Activated CD4-positive, alpha-beta T cell treated with anti-CD3 and anti-CD28 coated beads, Interleukin-2, amount 10 ng/mL, durations not matched to agents 24 days and 14 days (primary cell): ENCODE measurements at places on chromosomes 7 and 10. TPM values are rescaled to one million over a fixed set of nuclear protein-coding genes. Genes with fewer than 3 reads are reported as not detected.

GRCh38 chr10:123721441-123722049, 55.4 kb downstream of the GPR26 start:
- H3K27ac ChIP-seq, result no peak overlapping the region
- H3K4me1 ChIP-seq, result no peaks in the 10 kb centered on the region
- no peak for DNase-seq
- H3K27me3 ChIP-seq, result no peaks in the 10 kb centered on the region

DNA sequence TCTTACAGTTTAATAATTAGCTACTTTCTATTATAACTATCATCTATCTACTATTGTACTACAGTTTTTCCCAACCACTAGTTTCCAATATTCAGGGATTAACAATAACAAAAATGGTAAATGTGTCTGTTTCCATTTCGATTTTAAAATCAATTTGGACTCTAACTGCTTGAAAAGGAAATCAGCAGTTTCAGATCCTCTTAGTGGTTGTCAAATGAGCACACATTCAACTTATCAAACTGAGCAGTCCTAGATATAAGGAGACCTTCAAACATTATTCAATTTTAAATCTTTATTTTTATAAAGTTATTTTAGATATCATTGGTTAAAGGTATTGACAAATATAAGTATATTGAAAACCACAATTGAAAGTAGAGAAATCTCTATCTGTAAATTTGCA, 46.8 kb upstream of the CD36 start:
- no peaks in the 10 kb centered on the region for H3K4me1 ChIP-seq
- DNase-seq, result no peak
- no peaks in the 10 kb centered on the region for H3K27me3 ChIP-seq

Gene PCDH15
- total RNA-seq, result not detected in 2 replicates

DNA sequence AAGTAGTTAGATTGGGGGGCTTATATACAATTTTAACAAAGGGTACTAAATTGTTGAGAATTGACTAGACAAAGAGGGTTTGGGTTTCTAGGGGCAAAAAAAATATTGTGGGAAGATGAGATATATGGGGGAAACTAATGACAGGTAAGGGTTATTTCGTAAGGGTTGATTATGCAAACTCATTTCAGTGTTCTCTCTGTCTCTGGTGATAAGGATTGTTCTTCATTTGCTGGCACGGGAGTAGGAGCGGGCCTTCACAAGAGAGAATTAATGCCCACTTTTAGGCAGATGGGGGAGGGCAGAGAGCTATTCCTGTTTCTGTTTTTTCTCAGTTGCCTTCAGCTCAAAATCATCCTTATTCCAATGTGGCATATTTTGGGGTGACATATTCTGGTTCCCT, 258.4 kb downstream of the EXOC4 start:
- no peak for DNase-seq
- H3K36me3 ChIP-seq, result no peaks in the 10 kb centered on the region
- no peak overlapping the region for H3K4me3 ChIP-seq
- H3K27me3 ChIP-seq, result no peaks in the 10 kb centered on the region

Gene PRKG1
- not detected in 2 replicates for total RNA-seq

Gene POMZP3
- 6.9 and 10.1 TPM in 2 replicates for total RNA-seq

GRCh38 chr7:90007001-90007654, 147.1 kb upstream of the STEAP1 start:
- no peaks in the 10 kb centered on the region for H3K27me3 ChIP-seq
- H3K4me3 ChIP-seq, result no peak overlapping the region
- no peak for DNase-seq
- H3K27ac ChIP-seq, result no peak overlapping the region

Gene OGDHL
- 0.89 and 0.97 TPM in 2 replicates for total RNA-seq

GRCh38 chr10:6912021-6912420, 331.9 kb upstream of the PRKCQ start:
- no peak overlapping the region for H3K27ac ChIP-seq
- no peak for DNase-seq

GRCh38 chr10:51389415-51390321, 309.7 kb downstream of the CSTF2T start:
- H3K27ac ChIP-seq, result no peak overlapping the region
- no peak overlapping the region for H3K4me3 ChIP-seq
- H3K27me3 ChIP-seq, result no peaks in the 10 kb centered on the region
- no peaks in the 10 kb centered on the region for H3K36me3 ChIP-seq

- no peaks in the 10 kb centered on the region for H3K36me3 ChIP-seq
- no peak overlapping the region for H3K4me3 ChIP-seq
- H3K4me1 ChIP-seq, result no peaks in the 10 kb centered on the region
- H3K27ac ChIP-seq, result no peak overlapping the region
Measured at GRCh38 chr10:9238041-9238440, 1183.6 kb downstream of the GATA3 start.

Gene AUTS2
- 0.76 and 2.1 TPM in 2 replicates for total RNA-seq

DNA sequence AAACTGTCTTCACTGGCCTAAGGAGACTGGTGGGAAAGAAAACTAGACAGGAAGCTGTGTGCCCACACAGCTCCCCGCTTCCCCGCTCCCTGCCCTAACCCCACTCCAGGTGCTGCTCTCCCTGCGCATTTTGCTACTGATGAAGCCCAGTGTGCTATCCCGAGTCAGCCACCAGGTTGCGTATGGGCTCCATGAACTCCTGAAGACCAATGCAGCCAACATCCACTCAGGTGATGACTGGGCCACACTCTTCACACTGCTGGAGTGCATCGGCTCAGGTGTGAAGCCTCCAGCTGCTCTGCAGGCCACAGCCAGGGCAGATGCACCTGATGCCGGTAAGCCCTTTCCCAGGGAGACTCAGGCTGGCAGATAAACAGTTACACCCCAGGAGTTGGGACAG, 20.3 kb upstream of the NFKB2 start:
- H3K27ac ChIP-seq, result no peak overlapping the region
- peak; percentile 62 for DNase-seq
- no peaks in the 10 kb centered on the region for H3K4me1 ChIP-seq
- H3K27me3 ChIP-seq, result no peaks in the 10 kb centered on the region
- no peak overlapping the region for H3K4me3 ChIP-seq

DNA sequence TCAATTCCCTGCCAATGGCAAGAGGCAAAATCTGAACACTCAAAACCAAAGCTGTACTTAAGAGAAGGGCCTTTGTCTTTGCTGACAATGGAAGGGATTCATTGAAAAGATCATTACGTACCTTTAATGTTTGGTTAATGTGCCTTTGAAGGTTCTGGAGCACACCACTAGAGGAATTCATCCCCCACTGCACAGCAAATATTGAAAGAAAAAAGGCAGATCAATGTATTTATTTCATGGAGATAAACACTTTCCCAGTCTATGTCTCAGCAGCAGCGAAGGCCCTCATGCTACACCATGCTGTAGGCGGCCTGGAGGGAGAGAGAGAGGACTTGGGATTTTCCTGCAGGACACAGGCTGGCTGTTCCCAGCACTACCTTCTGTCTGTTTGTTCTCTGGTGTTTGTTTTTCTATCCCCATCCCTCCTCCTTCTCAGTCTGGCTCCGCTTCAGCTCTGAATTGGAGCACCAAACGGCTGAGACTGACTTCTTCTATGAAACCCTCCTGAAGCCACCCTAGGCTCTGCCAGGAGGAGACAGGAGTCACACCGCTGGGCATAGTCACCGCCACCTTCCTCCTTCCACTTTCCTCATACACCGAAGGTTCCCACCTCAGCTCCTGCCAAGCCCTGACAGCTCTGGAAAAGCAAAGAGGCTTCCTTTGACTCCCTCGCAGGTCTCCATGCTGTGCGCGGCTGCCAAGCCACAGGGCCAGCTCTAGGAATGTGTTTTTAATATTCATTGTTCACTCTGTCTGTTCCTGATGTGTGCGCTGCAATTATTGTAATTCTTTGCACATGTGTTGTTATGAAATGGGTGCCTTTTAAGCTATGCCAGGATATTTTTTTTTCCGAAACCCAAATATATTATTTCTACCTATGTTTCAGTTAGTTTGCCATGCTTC, 301.5 kb downstream of the FZD1 start:
- DNase-seq, result no peak
- no peaks in the 10 kb centered on the region for H3K27me3 ChIP-seq
- H3K4me1 ChIP-seq, result peaks cover 2% of the 10 kb centered on the region

DNA sequence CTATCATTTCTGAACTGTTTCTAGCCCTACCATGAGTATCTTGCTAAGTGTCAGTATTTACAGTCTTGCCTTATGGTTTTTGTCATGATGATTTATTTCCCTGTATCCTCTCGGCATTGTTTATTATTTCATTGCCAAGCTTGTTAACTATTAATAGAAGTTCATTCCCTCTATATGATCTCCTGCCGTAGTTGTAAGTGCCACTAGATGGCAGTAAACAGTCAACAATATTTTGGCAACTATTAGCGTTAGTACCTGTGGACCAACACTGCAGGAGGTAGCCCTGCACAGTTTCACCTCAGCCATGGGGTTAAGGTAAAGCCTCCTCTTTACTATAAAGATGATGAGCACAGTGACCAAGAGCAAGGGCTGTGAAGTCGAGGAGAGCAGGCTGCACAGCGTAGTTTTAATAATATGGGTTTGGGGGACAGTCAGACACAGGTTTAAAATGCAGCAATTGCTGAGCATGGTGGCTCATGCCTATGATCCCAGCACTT, 26.1 kb upstream of the CCNJ start:
- no peak overlapping the region for H3K4me3 ChIP-seq
- H3K4me1 ChIP-seq, result peaks cover 2% of the 10 kb centered on the region
- peak; percentile 85 for DNase-seq
- no peak overlapping the region for H3K27ac ChIP-seq
- peaks cover 11% of the 10 kb centered on the region for H3K27me3 ChIP-seq

DNA sequence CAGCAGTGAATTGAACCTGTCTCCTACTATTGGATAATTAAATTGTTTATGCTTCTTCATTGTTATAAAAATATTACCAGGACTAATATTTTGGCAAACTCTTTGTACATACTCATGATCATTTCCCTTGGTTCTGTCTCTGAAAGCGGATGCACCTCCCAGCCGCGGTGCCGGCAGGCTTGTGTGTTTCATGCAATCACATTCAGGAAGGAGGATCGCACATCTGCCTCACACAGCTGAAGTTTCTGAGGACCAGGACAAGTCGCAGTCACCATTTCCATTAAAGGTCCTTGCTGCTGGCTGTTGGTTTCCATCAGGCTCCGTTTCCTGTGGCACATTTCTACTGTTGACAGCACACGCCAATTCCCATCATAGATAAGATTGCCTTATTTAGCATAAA, 117.8 kb upstream of the SHH start:
- H3K27ac ChIP-seq, result no peak overlapping the region
- H3K36me3 ChIP-seq, result no peaks in the 10 kb centered on the region
- no peaks in the 10 kb centered on the region for H3K27me3 ChIP-seq
- H3K4me1 ChIP-seq, result no peaks in the 10 kb centered on the region
- no peak for DNase-seq

DNA sequence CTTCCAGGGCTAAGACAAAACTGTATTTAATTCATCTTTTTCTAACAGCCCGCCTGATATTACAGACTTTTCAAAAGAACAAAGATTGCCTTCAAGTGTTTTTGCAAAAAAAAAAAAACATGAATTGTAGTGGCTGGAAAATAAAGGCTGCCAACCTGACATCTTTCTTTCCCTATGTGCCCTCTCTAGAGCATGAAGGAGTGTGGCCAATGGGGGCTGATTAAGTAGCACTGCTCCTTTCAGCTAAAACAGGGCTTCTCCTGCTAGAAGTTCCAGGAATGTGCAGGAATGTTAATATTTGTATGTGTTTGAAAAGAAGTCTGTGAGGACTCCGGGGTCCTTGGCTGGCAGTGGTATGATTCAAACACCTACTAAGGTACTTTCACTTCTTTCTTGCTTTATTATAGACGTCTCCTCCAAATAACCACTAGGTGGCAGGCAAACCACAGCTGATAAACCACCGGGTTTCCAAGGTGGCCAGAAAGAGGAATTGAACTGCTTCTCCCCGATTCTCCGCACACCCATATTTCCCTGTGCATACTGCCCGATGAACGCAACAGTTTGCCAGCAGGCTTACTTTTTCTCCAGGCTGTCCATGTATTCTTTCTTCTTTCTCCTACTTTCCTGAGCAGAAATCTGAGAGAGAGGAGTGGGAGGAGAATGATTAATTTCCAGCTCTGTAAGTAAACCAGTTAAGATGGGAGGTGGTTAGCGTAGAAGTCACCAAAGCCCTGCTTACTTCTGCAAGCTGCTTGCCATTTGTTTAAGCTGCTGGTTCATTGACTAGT, 56.8 kb upstream of the DGKI start:
- H3K4me1 ChIP-seq, result peaks cover 11% of the 10 kb centered on the region
- no peaks in the 10 kb centered on the region for H3K27me3 ChIP-seq

DNA sequence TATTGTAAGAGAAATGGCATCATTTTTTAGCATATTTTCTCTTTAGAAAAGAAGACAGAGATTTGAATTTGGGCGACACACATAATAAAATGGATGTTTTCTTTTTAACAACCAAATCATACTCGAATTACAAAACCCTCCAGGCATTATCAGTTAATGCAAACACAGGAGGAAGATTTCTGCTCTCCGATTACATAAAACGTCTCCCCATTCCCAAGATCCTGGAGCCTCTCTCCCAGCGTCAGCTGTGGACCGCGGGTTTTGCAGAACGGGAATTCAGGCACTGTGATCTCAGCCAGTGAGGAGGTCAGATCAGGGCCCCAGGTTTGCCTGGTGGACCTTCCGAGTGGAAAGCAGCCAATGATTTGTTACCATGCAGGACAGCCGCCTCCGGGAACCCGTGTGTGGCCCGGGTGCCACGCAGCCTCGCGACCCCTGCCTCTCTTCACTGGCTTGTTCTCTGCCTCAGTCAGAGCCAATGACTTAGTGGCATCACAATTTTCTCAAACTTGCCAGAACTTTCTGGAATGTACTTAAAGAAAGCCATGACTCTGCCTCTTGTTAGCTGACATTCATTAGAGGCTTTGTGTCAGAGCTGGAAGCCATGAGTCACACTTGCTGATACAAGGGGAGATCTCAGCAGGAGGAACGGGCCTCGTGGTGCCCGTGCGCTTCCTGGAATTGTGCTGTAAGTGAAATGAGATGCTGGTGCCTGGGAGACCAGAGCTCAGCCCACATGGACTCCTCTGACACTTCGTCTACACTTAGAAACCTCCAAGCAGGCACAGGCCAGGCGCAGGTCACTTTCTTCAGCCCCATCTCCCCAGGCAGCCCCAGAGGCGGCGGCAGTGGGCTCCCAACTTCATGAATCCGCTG, 246.1 kb downstream of the KLF6 start:
- H3K27ac ChIP-seq, result no peak overlapping the region
- no peak for DNase-seq
- H3K27me3 ChIP-seq, result no peaks in the 10 kb centered on the region
- no peaks in the 10 kb centered on the region for H3K36me3 ChIP-seq
- H3K4me1 ChIP-seq, result peaks cover 4% of the 10 kb centered on the region

DNA sequence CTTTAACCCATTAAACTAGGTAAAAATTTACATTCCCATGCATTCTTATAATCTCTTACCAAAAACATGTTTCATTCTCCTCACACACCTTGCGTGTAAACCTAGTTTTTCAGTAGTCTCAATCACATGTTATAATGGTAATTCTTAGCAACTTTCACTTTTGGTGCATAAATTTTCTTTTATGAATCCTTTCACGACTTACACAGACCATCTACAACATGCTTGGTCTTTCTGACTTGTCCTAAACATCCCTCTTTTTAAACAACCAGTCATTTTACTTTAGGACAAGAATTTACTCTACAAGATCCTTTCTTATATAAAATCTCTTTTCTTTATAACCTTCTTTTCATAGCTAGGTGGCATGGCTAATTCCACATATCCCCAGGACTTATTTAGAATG, 25.8 kb downstream of the FBXL13 start:
- H3K36me3 ChIP-seq, result no peaks in the 10 kb centered on the region
- H3K27me3 ChIP-seq, result no peaks in the 10 kb centered on the region
- no peak overlapping the region for H3K4me3 ChIP-seq
- DNase-seq, result no peak
